ENCODE measurements at places on chromosomes 7 and 10.
A peak's percentile ranks its signal among the peaks of the same experiment; 100 is the strongest.

GRCh38 chr10:103512591-103513379 is 19.3 kb downstream of the NEURL1 start:
- DNase-seq: no peak

DNA sequence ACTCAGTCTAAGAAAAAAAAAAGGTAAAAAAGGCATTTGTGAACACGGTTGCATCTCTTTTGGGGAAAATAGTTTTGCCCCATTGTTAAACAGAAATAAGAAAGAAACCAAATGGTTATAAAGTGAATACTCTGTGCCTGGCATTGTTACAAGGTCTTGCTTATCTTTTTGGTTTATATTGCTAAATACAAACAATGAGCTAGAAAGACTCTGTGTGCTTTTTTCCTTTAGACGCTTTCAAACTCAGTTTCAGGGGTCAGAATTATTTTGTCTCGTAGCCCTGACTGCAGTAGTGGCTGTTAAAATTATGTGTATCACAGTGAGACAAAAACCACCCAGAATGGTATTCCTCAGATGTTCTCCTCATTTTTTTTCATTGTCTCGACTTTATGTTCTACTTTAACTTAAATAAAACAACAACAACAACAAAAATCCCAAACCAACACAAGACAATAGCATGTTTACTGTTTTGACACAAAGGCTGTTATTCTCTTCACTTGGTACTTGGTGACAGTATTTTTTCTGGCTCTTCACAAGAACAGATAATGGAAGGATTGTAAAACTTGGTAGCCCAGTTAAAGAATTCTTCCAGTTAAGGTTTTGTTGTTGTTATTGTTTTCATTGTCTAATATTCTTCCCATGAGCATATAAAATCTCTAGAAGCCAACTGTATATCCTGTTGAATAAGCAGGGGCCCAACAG is 190.1 kb downstream of the PLXDC2 start:
- DNase-seq: no peak

DNA sequence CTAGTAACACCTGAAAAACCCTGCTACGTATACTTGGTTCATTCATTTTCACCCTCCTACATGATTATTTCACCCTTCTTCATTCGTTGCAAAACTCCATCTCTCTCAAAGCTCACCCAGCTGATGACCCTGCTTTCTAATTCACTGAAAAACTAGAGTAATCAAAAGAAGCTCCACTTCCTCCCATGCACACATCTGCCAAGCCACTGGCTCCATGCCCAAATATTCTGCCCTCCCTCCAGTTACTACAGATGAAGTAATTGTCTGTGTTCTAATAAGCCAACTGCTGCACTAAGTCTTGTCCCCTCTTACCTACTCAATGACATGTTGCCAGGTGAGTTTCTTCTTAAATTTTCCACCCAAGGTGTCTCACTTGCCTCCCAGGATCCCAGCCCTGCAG is 96.9 kb upstream of the CCDC71L start:
- no peak for DNase-seq

DNA sequence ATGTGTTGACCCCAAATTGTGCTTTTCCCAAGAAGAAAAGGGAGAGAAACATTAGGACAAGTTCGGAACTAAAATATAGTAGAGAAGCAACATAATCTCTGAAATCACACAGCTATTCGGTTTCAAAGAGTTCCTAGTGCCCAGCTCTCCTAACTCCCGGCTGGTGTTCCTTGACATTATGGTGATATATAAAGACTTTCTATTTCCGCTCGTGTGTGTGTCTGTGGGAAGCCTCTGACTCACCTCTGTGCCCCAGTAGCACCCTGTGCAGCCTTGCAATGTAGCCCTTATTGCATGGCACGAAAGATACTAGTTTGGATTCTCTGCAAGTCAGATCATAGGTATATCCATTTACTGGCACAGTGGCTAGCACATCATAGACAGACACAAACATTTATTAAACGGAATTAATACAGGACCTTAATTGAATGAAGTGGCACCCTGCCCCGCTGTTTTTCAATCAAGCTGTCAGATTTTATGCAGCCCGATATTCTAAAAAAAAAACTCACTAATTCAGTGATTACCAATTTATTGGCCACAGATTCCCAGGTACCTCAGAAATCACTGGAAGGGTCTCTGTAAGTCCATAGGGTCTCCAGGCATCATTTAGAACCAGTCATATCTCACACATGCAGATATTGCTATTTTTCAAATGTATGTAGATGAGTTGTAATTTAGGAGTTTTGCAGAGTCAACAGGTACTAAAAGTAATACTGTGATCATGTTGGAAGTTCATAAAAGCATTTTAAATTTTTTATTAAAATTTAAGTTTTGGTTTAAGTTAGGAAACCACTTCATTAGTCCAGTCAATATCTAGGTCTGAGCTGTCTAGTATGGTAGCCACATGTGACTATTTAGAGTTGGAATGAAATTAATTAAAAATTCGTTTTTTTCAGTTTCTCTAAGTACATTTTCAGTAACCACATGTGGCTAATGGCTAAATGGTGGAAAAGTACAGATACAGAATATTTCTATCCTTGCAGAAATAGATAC is 43.3 kb downstream of the SFTPD start:
- no peak for DNase-seq

GRCh38 chr7:148700661-148701064 is 2.0 kb downstream of the CUL1 start:
- peak; percentile 31 for DNase-seq

- DNase-seq: no peak
These were observed 32.9 kb downstream of the CDC123 start for GRCh38 chr10:12228851-12229250.

- DNase-seq: no peak
These were observed 12.6 kb upstream of the NPFFR1 start for GRCh38 chr10:70296406-70296899.

DNA sequence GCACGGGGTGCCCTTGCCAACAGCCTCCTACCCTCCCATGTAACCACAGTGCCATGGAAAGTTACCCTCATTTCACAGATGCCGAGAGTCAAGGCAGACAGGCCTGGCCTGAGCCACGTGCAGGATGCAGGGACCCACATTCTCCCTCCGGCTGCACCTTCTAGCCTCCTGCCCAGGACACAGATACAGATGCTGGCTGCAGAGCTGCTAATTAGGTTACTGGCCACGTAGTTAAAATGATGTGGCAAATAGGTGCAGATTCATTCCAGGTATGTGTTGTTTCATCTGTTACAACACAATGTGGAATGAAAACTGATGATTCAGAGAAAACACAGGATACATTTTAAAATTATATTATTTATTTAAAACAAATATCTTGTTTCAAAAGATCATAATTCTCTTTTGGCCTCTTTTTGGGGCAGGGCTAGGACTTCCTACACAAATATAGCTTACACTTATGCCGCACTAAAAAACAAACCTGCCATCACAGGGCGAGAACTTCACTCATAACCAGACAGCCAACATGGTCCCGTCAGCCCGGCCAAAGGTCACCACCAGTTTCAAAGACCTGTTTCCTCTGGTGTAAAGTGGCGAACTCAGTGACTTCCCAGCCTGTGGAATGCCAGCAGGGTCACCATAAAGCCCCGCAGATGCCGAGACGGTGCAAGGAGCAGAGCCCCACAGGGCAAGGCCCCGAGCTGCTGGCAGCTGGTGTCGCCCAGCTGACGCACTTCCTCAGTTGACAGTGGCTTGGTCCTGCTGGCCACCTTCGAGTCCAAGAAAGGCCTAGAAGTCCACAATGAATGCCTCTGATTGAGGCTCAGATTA is 83.5 kb downstream of the TNS3 start:
- no peak for DNase-seq

GRCh38 chr10:121669028-121669374 is 70.8 kb upstream of the FGFR2 start:
- no peak for DNase-seq

DNA sequence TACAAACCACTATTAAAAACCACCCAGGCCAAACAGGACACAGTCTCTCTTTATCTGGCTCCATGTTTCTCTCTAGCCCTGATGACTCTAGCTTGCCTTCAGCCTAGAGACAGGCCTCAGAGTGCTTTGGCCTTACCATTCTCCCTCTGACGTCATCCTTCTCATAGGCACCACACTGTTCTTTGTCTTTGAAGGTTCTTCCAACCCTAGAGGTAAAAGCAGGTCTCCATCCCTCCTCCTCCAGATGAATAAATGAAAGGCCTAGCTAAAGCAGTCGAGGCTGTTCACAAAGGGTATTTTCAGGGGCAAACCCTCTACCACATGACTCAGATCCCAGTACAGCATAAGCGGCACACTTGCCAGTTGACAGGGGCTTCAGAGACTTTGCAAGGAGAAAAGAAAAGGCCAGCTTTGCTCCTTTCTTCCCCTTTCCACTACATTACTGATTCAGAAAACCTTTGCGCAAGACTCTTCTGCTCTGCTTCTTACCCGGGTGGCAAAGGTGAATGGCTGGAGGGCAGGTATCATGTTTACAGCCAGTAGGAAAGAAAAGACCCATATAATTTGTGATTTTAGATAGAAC is 14.8 kb downstream of the NFE2L3 start:
- no peak for DNase-seq

- no peak for DNase-seq
These were observed 110.2 kb downstream of the RAB11FIP2 start for GRCh38 chr10:117936566-117936965.

GRCh38 chr7:157279741-157280215 is 57.0 kb upstream of the DNAJB6 start:
- no peak for DNase-seq

DNA sequence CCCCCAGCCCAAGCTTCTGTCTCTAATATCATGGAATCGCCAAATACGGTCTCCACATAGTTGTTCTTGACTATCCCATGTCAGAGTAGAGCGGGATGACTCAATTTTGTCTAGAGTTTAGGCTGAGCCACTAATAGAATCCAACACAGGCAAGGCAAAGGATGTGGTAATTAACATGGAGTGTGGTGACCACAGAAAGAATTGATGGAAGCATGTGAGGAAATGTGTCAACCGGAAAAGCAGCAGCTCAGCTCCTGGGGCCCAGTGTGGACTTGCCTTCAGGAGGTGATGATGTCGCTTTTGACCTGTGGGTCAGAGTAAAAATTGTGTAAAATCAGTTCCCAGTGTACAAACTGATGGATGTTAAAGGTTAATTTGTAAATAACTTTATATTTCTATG is 139.3 kb upstream of the KLF6 start:
- no peak for DNase-seq

GRCh38 chr10:47165711-47166404 is 134.1 kb upstream of the GDF10 start:
- DNase-seq: peak; percentile 30

DNA sequence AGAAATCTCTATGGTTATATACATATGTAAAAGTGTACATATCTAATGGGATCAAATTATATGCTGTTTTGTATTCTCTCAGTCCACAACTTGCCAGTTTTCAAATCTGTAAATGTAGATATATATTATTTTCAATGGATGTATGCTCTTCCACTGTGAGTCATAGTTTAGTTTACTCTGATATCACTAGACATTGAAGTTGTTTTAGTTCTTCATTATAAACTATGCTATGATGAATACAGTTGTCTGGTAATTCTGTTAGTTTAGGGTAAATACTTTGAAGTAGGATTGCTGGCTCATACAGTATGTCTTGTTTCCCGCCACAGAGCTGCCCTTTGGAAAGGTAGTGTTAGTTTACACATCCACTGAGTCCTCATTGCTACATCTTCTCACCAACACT is 25.2 kb downstream of the SDK1 start:
- DNase-seq: no peak

DNA sequence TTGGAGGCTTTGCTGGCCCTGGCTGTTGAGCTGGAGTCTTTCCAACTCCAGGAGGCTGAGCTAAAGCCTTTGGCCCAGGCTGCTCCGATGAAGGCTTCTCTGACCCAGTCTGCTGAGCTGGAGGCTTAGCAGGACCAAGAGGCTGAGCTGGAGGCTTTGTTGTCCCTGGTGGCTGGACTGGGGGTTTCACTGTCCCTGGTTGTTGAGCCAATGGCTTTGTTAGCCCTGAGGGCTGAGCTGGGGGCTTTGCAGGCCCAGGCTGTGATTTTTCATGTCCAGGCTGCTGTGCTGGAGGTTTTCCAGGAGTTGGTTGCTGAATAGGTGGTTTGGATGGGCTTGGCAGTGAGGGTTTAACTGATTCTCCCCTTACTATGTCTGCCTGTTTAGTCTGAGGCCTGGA is 7.3 kb downstream of the PCLO start:
- DNase-seq: no peak

- no peak for DNase-seq
These were observed 10.7 kb downstream of the C10orf90 start for GRCh38 chr10:126659750-126660149.

- DNase-seq: no peak
These were observed at the start of gene PPP1R3A for GRCh38 chr7:113918946-113919345. Gene PPP1R3A (minus strand): TSS chr7:113919009. CDS start chr7:113918996, 13 bp downstream.

DNA sequence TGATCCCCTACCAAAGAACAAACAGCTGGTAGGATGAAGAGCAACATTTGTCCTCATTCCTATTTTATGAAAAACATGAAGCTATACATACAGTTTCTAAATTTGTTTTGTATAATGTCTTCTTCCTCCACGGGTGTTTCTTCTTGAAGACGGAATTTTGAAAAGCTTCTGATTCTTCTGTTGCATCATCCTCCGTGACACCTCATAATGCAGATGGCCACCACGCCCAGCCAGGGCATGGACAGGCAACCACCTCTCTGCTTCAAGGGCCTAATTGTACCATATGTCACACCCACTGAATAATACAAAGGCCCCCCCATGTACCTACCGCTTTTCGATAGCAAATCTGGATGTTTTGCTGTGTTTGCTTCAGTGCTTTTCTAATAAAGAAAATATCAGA is at the start of gene SUN3:
Gene SUN3, minus strand, starts transcription at position 170 of the 400 bp plus-strand sequence. Its CDS starts 169 bp downstream, at position 1.
- no peak for DNase-seq

DNA sequence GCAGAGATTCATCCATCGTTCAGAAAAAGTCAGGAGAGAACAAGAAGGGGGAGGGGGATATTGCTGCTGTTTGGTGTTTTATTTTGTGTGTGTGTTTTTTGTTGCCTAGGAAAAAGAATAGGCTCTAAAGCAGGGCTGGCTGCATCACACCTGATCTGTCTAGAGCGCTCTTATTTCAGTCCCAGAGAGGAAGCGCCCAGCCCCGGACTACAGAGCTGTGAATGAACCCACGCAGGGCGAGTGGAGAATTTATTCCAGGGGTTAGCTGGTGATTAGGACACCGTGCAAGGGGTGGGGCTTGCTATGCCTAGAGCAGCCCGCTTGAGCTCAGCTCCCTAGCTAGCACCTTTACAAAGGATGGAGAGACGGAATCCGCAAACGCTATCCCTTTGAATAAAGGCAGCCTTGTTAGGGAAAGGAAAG is 621 bp upstream of the FAM13C start:
- no peak for DNase-seq

All from activated gamma-delta T cell treated with Interleukin-2 at 50 U/mL for 16 hours (primary cell).